Fibroblast of skin of right biceps (primary cell): ENCODE measurements at places on chromosomes 5 and 9.
A peak's percentile ranks its signal among the peaks of the same experiment; 100 is the strongest.

- no peak for DNase-seq
Measured at GRCh38 chr9:134391319-134392231, 65.3 kb downstream of the RXRA start.

DNA sequence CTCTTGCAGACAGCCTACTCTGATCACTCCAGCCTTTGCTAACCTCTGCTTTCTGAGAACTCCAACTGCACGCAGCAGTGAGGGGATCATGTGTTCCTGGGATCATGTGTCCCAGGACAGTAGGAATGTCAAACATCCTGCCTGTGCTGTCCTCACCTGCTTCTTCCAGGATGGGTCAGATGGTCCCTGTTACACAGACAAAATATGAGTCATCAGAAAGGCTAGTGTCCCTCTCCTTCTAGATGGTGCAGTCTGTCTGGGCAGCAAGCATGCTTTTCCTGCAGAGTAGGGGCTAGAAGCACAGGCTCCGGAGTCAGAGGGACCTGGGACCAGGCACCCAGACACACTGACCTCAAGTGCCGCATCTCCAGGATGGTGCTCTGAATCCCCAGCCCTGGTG is 20.1 kb upstream of the SLC25A48 start:
- DNase-seq, result peak; percentile 6

DNA sequence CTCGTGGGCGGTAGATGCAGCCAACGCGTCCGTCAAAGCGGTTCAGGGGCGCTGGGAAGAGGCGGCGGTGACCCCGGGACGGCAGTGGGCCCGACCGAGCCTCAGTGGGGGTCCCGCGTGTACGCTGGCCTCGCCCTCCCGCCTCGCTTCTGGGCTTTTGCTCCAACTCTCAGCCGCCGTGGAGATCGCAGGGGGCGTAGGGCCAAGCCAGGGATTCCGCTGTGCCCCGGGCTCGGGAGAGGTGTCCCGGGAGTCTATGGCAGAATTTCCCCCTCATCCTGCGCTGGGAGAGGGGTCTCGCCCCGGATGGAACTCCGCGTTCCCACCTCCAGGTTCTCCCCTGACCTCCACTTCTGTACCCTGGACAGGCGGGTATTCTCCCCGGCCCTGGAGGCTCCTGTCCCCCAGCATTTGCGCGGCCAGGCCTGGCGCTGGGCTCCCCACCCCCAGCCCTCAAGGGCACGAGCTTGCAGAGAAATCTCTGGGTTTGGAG is 131.9 kb downstream of the MRPL36 start:
- DNase-seq, result no peak

GRCh38 chr5:109863752-109864151 is 174.0 kb downstream of the MAN2A1 start:
- peak; percentile 91 for DNase-seq

DNA sequence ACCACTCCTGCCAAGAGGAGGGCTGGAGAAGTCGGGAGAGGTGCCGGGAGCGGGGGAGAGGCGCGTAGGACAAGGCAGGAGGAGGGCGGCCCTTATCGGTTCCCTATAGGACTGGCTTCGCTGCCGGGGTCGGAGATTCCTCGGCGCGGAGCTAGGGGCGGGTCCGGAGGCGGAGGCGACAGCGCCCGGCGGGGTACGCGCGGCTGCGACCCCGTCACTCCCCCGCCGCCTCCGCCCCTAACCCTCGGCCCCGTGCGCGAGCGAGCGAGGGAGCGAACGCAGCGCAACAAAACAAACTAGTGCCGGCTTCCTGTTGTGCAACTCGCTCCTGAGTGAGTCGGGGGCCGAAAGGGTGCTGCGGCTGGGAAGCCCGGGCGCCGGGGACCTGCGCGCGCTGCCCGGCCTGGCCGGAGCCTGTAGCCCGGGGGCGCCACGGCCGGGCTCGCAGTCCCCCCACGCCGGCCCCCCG is 2.0 kb downstream of the GLIS3 start:
- peak; percentile 78 for DNase-seq

DNA sequence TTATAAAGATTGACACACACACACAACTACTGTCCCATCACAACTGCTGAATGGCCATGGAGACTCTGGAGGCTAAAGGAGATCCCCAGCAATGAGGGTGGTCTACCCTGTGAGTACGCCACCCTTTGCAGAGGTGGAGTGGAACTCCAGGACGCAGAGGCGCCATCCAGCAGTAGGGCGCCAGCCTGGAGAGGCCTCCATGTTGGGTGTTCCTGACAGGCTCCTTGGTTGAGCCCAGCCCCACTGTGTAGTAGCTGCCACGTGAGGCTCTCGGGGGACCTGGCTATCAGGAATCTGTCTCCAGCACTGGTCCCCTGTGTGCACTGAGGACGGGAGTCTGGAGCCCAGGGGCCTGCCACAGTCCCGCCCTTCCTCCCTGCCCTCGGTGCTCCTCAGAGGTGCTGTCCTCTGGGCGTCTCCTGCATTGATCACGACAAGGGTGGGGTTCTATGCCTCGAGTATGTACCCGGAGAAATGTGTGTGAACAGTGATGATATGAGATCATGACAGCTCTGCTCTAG is 72.3 kb downstream of the DAP start:
- DNase-seq, result no peak

GRCh38 chr5:137794863-137795262 is 40.7 kb upstream of the HNRNPA0 start:
- no peak for DNase-seq

- DNase-seq, result peak; percentile 23
Measured at GRCh38 chr9:114141553-114142402, 13.6 kb upstream of the COL27A1 start.

DNA sequence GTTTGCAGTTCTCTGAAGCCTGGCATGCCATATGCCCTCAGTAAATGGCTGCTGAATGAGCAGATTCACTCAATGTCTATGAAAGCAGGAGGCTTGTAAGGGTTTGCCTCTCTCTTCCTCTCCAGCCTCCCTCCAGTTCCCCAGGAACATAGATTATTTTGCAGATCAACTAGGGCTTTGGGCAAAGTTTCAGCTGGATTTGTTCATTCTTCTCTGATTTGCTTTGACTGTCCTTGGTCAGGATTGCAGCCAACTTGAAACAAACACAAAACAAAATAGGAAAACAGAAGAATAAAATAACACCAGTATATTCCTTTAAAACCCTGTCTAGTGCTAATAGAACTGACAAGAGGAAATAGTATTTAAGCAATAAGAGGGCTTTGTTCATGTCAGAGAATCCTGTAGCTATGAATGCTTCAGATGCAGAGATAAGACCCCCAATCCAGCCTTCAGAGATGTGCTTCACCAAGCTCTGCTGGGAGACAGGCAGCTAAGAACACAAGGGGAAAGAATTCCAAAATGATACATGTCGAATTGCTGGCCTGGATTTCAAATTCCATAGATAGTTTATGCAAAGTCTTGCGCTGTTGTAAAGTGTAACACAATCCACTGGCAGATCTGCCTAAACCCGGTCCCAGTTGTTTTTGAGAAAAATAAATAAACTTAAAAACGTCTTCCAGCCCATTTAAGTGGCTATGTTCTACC is 174.3 kb downstream of the PAPPA start:
- peak; percentile 78 for DNase-seq

DNA sequence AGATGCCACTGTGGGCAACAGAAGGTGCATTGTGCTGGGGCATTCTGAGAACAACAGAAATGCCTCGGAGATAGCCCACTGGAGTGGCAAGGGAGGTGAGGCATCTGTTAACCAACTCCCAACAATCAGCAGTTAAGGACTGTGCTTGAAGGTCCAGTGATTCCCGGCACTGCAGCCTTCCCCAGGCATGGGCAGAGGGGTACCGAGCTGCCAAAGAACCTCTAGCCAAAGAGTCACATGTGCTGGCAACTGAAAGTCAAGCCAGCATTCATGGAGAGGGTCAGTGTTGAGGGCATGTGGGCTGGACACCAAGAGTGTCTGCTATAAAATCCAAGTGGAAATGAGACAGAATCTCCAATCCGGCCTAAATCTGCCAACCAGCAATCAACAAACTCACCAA is 149.6 kb downstream of the ASTN2 start:
- no peak for DNase-seq

GRCh38 chr9:1637401-1637800 is 377.7 kb upstream of the SMARCA2 start:
- no peak for DNase-seq

- DNase-seq, result no peak
Measured at GRCh38 chr9:70257502-70257901, 1.3 kb upstream of the SMC5 start.

GRCh38 chr9:128494108-128494745 is 10.3 kb upstream of the GLE1 start:
- no peak for DNase-seq

GRCh38 chr5:146660376-146660960 is 144.5 kb upstream of the GPR151 start:
- no peak for DNase-seq

- DNase-seq, result no peak
Measured at GRCh38 chr9:120757026-120757913, 35.9 kb downstream of the FBXW2 start.

DNA sequence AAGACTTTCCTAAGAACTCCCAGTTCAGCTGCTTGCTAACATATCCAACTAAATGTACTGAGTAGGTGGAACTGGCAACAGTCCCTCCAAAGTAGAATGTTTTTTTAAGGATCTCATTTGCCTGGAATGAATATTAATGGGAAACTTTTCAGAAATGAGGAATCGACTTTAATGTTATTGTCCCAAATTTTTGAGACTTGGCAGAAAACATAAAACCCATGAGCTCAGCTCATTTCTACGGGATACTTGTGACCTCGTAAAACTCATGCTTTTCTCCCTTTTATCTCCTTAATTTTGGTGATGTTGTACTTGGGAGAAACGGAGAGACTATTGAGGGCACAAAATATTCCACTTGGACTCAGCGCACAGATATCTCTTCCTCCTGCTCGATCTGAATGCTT is 296.8 kb downstream of the EBF1 start:
- peak; percentile 81 for DNase-seq
